ENCODE measurements at places on chromosomes 11 and 22.

DNA sequence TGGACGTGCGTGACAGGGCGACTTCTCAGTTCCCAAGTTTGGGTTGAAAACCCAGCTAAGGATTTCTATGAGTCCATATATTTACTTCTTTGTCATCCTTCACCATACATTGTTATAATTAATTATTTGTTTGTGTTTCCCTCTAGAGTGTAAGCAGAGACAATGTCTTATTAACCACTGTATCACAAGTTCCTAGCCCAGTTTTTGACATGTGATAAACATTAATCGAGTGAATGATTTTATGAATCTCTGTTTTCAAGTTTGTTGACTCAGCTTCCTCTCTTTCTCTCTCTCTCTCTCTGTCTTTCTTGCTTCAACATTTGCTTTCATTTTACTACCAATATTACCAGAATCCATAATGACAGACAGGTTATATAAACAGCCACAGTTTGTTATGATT, 1259.6 kb upstream of the TENM4 start:
- DNase-seq = no peak

DNA sequence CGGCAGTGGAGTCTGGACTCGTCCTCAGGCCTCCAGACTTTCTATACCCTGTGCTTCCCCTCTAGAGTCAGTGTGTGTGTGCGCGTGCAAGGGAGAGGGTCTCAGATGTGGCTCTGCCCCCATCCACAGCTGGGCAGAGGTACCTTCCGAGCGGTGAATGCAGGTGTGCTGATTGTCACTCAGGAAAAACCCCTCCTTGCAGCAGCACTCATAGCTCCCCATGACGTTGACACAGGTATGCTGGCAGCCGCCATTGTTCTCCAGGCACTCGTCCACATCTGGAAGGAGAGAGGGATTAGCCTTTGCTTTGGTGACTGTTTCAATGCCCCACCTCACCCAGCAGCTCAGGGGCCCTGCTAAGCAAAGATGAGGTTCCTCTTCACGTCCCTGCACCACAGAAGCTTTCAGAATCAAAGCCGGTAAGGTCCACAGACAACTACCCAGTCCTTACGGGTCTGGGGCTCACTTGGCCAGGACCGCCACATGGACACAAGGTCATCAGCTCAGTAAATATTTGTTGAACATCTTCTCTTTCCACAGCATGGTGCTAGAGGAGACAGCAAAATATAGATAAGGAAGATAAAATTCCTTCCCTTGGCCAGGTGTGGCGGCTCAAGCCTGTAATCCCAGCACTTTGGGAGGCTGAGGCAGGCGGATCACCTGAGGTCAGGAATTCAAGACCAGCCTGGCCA, 16.9 kb downstream of the SCUBE2 start:
- no peak for DNase-seq

DNA sequence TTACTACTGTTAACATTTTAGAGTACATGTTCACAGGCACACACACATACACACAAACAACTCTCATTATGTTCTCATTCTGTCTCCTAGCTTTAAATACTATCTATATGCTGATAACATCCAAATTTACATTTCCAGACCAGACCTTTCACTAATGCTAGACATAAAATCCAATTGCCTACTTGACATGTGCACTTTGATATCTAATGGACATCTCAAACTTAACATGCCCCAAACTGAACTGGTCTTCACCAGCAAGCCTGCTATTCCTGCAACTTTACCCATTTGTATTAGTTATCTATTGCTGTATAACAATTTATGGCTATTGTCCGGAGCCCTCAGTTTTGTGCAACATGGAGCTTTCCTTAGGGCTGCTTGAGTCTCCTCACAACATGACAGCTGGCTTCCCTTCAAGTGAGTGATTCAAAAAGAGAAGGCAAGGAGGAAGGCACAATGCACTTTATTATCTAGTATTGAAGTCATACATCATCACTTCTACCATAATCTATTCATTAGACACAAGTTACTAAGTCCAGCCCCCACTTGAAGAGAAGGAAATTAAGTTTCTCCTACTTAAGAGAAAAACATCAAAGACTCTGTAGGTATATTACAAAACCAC, 3.0 kb downstream of the SLC36A4 start:
- DNase-seq = no peak

- DNase-seq = no peak
These were observed 12.5 kb downstream of the CHID1 start for GRCh38 chr11:898143-898511.

GRCh38 chr11:70820311-70820710, 422.0 kb downstream of the CTTN start:
- no peak for DNase-seq

Measured in stimulated activated CD8-positive, alpha-beta memory T cell treated with anti-CD3 and anti-CD28 coated beads, Interleukin-2, amount 100 ng/mL, for 1 hour (primary cell).